Testis (tissue), 5 donors: ENCODE measurements at places on chromosomes 6 and 20. TPM values are rescaled to one million over a fixed set of nuclear protein-coding genes. Genes with fewer than 3 reads are reported as not detected.

GRCh38 chr20:20466341-20466879 lies 98.5 kb downstream of the INSM1 start:
- DNase-seq = no peak

DNA sequence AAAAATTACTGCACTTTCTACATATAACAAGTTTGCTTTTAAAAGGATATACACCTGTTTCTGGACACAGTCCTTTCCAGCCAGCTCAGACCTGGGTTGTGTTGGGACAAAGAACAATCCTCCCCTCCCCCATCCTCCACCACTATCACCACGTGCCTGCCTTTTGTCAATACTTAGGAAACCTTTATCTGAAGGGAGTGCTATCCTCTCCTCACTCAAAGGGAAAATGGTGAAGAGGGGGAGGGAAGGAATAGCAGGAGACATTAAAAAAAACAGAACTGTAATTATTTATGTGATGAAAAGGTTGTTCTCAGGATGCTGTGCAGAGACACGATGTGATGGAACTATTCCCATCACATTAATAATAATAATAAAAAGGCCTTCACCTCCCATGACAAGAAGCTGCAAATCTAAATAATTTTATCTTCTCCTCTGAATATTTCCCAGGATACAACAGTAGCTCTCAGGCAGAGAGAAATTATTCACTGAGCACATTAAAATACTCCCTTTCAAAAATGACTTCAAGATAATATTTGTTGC lies 105.5 kb downstream of the NRSN1 start:
- no peak for DNase-seq

DNA sequence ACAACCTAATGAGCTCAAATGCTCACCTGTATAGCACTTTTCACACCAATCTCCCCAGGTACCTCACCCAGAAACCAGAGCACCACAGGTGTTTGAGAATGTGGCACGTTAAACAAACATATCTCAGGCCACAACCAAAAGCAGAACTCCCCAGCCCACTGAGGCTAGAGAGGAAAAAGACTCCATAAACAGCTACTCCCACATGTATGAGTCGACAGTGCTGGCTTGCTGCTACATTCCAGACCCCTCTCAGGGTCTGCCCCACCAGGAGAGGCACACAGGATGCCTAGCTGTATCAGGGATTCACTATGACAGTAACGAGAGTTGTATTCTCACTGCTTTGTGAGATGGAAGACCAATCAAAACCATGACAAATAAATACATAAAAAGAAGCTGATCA lies 242.6 kb upstream of the ARID1B start:
- no peak for DNase-seq

The GSTA2 gene
- total RNA-seq = 89.9 TPM

DNA sequence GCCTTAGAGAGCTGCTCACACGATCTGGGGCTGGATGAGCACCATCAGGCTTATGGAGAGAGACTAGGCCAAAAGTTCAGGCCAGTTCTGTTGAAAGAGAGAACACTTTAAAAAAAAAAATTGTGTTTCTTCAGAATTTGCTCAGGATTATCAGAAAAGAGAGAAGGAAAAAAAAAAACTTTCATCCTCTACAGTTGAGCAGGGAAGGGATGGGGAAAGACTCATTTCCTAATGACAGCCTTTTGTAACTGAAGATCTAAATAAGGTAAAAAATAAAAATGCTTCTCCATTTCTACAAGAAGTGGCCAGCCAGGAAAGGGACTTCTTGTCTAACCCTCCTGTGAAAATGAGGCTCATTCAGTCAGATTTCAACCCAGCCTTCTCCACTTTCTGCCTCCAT lies 134.8 kb downstream of the LY86 start:
- no peak for DNase-seq

GRCh38 chr20:8361006-8361652 lies 229.1 kb downstream of the PLCB1 start:
- DNase-seq = no peak

DNA sequence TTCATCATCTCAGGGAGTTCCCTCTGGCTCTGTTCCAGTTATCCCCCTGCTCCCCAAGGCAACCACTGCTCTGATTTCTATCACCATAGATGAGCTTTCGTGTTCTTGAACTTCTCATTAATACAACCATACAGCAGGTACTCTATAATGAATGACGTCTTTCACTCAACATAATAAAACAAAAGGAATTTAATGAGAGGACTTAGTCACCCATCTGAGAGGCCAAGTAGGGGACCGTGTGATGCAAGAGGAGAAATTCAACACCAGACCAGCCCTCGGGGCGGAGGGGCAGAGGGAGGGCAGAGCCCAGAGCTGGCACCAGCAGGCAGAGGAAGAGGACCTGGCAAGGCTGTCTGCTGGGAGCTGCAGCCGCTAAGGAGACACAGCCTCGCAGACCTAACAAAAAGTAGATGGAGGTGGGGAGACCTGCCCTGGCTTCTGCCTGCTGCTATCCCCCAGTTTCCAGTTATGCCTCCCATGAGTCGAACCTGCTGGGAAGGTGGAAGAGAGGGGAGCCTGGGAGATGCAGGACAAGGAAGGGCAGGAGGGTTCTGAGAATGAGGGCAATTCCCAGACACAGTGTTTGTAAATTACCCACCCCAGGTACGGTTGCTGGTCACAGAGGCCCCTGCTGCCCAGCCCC lies 13.8 kb downstream of the CCN5 start:
- no peak for DNase-seq

GRCh38 chr6:80028589-80028988 lies 24.1 kb downstream of the TTK start:
- DNase-seq = no peak

- DNase-seq = no peak
Observed at GRCh38 chr20:11467436-11467835, 450.3 kb upstream of the BTBD3 start.

The SYNDIG1 gene
- 3.2 TPM for total RNA-seq

The HLA-G gene
- total RNA-seq = 4.4 TPM

DNA sequence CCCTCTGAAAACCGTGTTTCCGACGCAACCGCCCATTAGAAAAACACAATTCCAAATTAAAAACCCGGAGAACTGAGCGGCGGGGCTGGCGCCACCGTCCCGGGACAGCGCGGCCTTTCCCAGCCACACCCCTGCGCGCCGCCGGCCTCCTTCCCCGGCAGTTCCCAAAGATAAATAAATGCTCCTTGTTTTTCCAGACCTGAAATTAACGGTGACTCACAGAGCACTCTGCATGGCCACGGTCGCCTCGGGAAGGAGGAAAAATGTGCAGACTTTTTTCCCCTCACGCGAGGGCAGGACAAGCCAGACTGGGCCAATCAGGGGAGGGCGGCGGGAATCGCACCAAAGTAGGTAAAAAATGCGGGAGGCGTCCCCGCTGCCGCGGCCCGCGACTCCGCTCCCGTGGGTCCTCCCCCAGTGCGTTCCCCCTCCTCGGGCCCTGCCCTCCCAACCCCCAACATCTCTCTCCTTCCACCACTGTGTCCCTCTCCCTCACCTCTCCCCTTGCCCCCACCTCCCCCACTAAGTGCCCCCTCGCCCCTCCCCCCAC lies 828 bp upstream of the DSTN start:
- DNase-seq = peak; percentile 80

The CD83 gene
- total RNA-seq = 5.6 TPM
